ENCODE measurements at places on chromosomes 3 and 15. TPM values are rescaled to one million over a fixed set of nuclear protein-coding genes. Genes with fewer than 3 reads are reported as not detected.

Gene CPLX3
- not detected for polyA plus RNA-seq

Gene FAM227B
- 23.6 TPM for polyA plus RNA-seq

Gene CA12
- polyA plus RNA-seq, result not detected

Gene COPG1
- polyA plus RNA-seq, result 128 TPM

Gene CLEC3B
- polyA plus RNA-seq, result 0.21 TPM

Gene CGNL1
- polyA plus RNA-seq, result 75.4 TPM

Gene CBLB
- 34.9 TPM for polyA plus RNA-seq

Gene ZPLD1
- polyA plus RNA-seq, result not detected

Gene ZNF774
- 2.1 TPM for polyA plus RNA-seq

Gene TLR9
- polyA plus RNA-seq, result not detected

Gene PLA2G4D
- polyA plus RNA-seq, result not detected

Gene PGBD4
- 0.37 TPM for polyA plus RNA-seq

Gene PTPRG
- 15.2 TPM for polyA plus RNA-seq

Gene CDHR4
- polyA plus RNA-seq, result 0.27 TPM

Gene C3orf22
- polyA plus RNA-seq, result not detected

Gene MAP6D1
- polyA plus RNA-seq, result 10.3 TPM

Gene STOML1
- 15.6 TPM for polyA plus RNA-seq

Gene SAMMSON
- not detected for polyA plus RNA-seq

Gene HRH1
- polyA plus RNA-seq, result not detected

Gene DUOXA1
- polyA plus RNA-seq, result not detected

Gene CLDN16
- not detected for polyA plus RNA-seq

Gene LIPC
- polyA plus RNA-seq, result not detected

Gene TMC3
- polyA plus RNA-seq, result 0.20 TPM

Gene GOLGA8M
- not detected for polyA plus RNA-seq

Gene MST1R
- 3.4 TPM for polyA plus RNA-seq

Gene SPINT1
- polyA plus RNA-seq, result 5.3 TPM

Gene CHRM5
- polyA plus RNA-seq, result not detected

Gene ADCY5
- polyA plus RNA-seq, result 74.0 TPM

Gene CFAP92
- 0.57 TPM for polyA plus RNA-seq

Gene CCR8
- polyA plus RNA-seq, result not detected

Gene SLCO3A1
- 92.3 TPM for polyA plus RNA-seq

Gene LRTM1
- polyA plus RNA-seq, result 0.13 TPM

Gene THSD4
- polyA plus RNA-seq, result 6.2 TPM

Gene SLC28A2
- polyA plus RNA-seq, result 0.10 TPM

Gene ADAMTS17
- 0.09 TPM for polyA plus RNA-seq

Gene ARGFX
- polyA plus RNA-seq, result not detected

Gene NLGN1
- 5.3 TPM for polyA plus RNA-seq

Gene ITGA11
- polyA plus RNA-seq, result 1.2 TPM

Gene NTRK3
- 7.8 TPM for polyA plus RNA-seq

Gene RBP2
- polyA plus RNA-seq, result 0.26 TPM

Gene HMCES
- 53.0 TPM for polyA plus RNA-seq

Gene SPSB4
- 57.0 TPM for polyA plus RNA-seq

Data from cardiac muscle cell (in vitro differentiated cells and primary cell).